ENCODE measurements at places on chromosomes 1 and 21.

DNA sequence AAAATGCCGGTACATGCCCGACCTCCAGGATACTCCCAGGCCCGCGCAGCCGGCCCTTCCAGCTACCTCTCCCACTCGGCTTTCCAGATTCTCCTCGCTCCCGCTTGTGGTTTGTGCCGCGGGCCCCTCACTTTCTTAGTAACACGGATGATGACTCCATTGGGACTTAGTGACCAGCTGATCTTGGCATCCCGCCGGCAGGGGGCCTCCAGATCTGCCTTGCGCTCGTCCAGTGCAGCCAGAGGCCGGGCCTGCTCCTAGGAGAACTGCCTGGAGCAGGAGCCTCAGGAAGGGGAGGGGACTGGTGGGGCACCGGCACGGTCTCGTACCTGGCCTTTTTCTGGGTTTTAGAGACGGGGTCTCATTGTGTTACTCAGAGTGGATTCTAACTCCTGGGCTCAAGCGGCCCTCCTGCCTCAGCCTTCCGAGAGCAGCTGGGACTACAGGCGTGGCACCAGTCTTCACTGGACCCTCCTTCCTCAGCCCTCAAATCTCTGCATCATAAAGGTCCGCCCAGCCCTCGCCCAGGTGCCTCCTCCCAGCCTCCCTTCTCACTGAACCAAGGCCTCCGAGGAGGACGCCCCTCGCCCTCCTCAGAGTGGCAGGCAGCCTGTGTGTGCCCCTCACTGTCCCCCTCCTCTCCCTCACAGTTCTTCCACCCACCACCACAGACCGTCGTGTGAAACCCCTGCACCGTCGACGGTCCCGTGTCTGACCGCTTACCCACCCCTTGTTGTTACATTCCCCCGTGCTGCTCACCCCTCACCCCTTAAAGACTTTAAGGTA lies 78.6 kb downstream of the SLC25A24 start:
- no peak for DNase-seq

GRCh38 chr1:182806015-182806678 lies 16.6 kb downstream of the NPL start:
- no peak for DNase-seq

DNA sequence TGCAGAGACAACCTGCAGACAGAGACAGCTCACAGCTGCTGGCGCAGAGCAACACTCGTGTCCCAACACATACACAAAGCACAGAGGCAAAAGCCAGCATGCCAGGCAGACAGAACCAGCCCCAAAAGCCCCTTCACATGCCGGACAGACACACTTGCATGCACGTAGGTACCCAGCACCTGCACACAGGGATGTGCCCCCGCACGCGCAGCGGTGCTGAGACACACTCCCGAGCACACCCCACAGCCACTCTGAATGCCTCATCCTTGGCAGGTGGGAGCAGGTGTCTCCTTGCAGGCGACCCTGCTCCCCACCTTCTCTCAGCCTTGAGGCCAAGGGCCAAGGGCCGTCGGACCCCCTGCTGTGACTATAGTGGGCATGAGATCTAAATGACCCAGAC lies 41.2 kb upstream of the ZC3H12A start:
- DNase-seq = no peak

DNA sequence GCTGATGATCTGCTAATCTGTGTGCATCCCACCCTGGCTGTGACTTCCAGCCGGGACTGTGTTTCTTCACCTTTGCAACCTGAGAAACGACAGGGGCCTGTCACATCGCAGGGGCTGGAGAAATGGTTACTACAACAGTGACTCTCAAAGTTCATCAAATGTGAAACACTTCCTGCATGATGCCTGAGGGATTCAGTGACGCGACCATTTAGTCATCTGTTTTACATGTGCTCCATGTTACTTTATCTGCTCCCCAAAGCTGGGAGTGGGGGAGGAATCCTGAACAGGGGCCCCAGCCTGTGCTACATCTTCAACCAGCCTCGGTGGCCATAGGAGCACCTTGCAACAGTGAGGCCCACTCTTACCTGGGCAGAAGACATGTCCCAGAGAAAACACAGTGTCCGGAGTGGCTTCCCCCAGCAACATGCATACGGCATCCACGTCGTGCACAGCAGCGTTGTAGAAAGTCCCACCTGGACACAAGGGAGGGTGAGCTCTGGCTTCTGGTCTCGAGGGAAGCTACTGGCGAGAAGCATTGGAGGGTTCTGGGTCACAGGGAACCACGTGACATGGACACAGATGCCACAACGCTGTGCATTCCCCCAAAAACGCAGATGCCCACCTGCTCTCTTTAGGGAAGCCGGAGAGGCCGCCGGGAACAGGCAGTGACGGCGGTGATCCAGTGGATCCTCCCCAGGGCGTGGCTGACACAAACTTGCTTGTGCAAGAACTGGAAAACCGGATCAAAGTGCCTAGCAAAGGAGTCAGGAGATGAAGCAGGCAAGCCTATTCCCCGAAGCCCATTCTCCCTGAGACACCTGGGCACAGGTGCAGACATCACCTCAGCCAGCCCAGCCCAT lies 9.6 kb upstream of the CCDC27 start:
- DNase-seq = no peak

DNA sequence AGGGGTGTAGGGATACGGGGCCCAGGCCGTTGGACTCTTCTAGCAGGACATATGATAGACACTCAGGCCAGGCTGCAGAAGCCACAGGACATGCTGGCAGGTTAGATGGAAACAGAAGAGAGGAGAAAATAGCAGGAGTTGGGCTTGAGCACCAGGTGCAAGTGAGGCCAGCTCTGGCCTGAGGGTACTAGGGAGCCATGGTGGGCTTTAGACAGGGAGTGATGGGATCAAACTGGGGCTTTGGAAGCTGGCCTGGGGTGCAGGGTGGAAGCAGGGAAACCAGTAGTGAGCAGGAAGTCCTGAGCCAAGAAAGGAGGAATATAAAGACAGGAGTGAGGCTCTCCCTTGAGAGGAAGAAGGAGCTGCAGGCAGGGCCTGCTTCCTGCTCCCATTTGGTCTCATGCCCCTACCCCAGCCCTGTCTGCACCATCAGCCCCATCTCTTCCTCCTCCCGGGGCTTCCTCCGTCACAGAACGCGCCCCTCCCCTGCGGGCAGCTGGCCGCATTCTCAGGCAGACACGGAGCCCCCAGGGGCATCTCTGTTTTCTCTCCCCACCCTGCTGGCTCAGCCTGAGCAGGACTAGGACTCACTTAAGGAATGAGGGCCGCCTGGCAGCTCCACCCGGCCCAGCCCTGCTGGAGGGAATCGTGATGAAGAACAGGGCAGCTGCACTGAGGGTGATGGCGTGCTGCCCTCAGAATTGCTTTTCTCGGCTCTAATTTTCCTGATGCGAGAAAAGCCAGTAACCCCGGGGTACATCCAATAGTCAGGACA lies 165.5 kb upstream of the TMEM51 start:
- DNase-seq = no peak

GRCh38 chr1:202122639-202123335 lies at the start of gene GPR37L1:
Gene GPR37L1, plus strand, starts transcription at chr1:202122917. Its CDS starts 47 bp downstream, at chr1:202122964.
- peak; percentile 64 for DNase-seq
